ENCODE measurements at places on chromosomes 16 and 17.

DNA sequence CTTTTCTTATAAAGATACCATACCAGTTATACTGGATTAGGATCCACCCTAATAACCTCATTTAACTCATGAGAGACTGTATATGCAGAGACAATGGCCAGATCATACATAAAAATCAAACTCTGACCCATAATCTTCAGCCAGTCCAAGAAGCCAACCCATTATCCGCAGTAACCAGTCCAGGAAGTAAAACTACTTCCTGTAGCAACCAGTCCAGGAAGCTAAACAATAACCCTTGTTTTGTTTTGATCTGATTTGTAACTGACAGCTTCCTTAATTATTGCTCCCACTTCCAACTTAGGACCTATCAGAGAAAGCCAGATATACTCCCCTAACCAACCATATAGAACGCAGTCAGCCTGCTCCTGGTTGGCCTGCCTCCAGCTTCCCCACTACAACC is 19.2 kb upstream of the SSTR2 start:
- no peak for DNase-seq

GRCh38 chr16:6375465-6376075 is 957.1 kb upstream of the RBFOX1 start:
- DNase-seq, result no peak

DNA sequence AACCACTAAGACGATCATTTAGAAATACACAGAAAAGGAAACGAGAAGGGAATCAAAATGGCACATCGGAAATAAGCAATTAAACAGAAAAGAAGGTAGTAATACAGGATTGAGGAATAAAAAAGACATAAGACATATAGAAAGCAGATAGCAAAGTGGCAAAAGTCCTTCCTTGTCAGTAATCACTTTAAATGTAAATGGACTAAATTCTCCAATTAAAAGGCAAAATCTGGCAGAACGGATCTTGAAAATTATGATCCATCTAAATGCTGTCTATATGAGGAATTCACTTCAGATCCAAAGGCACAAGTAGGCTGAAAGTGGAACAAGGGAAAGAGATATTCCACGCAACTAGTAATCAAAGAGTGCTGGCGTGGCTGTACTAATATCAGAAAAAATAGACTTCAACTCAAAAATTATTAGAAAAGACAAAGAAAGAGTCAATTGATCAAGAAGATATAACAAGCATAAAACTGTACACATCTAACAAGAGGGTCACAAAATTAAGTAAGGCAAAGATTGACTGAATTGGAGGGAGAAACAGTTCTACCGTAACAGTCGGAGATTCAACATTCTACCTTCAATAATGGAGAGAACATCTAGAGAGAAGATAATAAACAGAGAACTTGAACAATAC is 36.8 kb upstream of the METRNL start:
- DNase-seq, result no peak

DNA sequence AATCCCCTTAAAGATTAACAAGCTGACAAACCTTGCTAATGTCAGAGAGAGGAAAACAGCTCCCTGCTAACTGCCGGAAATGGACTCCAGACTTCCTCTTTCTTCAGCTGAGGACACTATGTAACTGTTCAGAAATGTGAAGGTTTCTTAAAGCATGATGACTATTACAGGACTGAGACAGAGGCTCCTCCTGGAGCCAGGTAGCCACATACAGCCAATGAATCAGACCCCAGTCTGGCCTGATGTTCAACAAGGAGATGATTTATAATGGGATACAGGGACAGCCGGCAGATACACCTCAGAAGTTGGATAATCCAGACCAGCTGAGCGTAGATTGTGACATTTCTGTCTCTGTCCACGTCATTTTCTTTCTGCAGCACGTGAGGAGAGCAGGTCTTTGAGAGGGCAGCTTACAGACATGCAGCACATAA is 216.2 kb downstream of the HS3ST3A1 start:
- DNase-seq, result no peak

GRCh38 chr16:855471-855870 is 54.9 kb upstream of the GNG13 start:
- no peak for DNase-seq

- no peak for DNase-seq
Measured at GRCh38 chr17:45287526-45288500, 25.9 kb upstream of the SPATA32 start.

DNA sequence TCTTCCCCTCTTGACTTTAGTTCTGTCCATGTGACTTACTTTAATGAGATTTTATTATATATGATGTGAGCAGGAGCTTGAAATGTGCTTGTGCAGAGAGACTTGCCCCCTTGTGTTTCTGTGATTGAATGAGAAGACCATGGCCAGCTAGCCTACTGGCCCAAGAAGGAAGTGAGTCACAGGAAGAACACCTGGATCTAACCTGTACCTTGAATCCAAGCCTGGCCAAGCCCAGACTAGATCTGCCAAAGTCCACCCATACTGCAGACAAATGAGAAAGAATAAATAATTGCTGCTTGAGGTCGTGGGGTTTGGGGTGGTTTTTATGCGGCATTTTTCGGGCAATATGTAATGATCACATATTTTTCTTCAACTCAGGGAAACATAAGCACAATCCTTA is 9.6 kb downstream of the ABCA10 start:
- no peak for DNase-seq
